ENCODE measurements at places on chromosomes 13 and 19. TPM values are rescaled to one million over a fixed set of nuclear protein-coding genes. Genes with fewer than 3 reads are reported as not detected.

GRCh38 chr19:16856091-16856490, 26.9 kb downstream of the SIN3B start:
- DNase-seq, result no peak

Gene NALCN
- not detected for total RNA-seq

DNA sequence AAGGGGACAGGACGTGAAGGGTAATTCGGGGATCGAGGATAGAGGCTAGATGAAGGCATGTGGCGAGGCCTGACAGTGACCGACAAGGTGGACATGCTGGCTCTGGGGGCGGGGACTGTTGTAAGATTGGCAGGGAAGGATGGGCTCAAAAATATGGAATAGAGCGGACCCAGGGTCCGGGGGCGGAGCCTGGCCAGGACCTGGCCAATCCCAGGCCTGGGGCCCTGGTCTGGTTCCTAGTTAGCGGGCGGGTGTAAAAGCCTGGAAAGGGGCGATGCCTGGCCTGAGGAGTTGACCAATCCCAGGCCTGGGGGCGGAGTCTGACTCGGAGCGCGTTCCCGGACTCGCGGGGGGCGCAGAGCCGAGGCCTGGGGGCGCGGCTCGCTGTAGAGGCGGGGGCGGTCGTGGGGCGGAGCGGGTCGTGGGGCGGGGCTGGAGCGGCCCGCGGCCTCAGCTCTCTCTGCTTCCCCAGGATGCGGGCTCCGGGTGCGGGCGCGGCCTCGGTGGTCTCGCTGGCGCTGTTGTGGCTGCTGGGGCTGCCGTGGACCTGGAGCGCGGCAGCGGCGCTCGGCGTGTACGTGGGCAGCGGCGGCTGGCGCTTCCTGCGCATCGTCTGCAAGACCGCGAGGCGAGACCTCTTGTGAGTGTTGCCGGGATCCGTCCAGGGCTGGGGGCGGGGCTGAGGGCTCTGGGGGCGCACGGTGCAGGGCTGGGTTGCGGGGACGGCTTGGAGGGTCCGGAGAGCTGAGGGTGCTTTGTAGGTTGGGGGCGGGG, at the start of gene SLC27A1:
Gene SLC27A1 (plus strand): TSS at position 457 of the 774 bp plus-strand sequence. CDS start 17 bp downstream, at position 474.
- peak; percentile 97 for DNase-seq

GRCh38 chr13:30569901-30570576, 47.7 kb upstream of the USPL1 start:
- DNase-seq, result no peak

GRCh38 chr19:38656171-38656981, 8.9 kb downstream of the ACTN4 start:
- DNase-seq, result no peak

DNA sequence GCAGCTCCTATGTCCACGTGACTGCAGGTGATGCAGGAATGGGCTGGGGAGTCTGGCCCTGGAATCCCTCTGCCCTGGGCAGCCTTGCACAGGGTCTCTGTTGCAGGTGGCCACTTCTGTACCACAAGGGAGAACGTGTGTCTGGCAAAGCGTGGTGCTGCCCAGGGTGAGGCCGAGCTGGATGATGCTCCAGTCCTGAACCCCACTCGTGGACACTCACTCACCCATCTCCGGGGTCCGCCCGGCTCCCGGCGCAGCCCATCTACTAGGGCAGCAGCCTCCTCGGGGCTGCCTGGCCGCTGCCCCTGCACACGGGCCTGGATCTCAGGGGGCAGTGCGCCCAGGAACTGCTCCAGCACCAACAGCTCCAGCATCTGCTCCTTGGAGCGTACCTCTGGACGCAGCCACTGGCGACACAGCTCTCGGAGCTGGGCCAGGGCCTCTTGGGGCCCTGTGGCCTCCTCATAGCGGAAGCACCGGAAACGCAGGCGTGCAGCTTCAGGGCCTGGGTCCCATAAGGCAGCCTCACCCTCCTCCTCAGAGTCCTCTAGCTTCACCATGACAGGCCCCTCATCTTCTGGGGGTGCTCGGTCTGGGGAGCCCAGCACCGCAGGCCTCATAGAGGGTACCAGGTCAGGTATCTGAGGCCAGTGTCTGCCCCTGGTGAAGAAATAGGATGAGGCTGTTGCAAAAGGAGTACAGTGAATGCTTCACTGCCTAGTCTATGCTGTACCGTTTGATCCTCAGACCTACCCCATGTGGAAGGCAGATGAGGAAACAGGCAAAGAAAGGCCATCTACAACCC, 2.2 kb downstream of the MZF1 start:
- DNase-seq, result no peak

GRCh38 chr19:19064811-19065745, 1.3 kb downstream of the SLC25A42 start:
- peak; percentile 50 for DNase-seq

DNA sequence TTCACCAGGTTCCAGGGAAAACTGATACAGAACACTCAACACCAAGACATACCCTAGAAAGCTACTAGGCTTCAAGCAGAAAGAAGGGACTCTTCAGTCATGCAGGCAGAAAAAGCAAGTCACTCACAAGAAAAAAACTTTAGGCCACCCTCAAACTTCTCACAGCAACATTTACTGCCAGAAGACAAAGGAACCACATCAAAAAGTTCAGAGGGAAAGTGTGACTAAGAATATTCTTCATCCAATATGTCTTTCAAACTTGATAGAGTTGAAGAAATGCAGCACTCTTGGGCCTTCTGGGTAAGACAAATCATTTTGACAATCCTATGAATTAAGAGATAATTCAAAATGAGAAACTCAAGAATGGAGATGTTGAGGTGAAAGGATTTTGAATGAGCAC, 7.7 kb downstream of the DZIP1 start:
- DNase-seq, result no peak

- DNase-seq, result no peak
These were observed 10.3 kb downstream of the TBCB start for GRCh38 chr19:36125557-36125956.

DNA sequence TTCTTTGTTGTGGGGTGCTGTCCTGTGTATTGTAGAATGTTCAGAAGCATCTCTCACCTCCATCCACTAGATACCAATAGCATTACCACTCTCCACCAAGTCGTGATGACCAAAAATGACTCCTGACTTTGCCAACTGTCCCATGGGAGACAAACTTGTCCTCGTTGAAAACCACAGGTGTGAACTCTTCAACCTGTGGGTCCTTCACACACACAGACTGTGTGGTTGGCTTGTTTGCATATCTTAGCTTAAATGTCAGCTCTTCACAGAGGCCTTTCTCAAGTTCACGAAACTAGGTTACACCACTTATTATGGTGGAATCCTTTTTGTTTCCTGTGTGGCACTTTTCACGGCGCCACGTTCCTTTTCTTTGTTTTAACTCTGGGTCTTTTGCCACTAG, 6.8 kb downstream of the GPC5 start:
- no peak for DNase-seq

Gene RPS16
- 3,661 TPM for total RNA-seq

GRCh38 chr13:105334211-105334610, 1201.3 kb downstream of the EFNB2 start:
- DNase-seq, result no peak

DNA sequence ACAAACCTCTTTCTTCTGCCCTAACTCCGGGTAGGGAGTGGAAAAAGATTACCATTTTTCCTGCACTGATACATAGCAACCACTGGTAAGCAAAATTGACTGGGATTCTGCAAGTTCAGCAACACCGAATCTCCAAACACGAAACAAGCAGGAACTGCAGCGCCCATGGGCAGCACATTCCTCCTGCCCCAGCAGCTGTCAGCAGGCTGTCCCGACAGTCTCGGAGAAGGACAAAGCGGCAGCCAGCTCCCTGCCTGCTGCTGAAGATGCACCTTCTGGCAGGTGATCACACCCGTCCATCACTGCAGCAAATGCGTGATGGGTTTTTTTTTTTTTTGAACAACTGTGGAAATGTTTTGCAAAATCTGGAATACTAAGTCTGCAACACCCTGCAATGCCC, 6.7 kb downstream of the TMTC4 start:
- no peak for DNase-seq

DNA sequence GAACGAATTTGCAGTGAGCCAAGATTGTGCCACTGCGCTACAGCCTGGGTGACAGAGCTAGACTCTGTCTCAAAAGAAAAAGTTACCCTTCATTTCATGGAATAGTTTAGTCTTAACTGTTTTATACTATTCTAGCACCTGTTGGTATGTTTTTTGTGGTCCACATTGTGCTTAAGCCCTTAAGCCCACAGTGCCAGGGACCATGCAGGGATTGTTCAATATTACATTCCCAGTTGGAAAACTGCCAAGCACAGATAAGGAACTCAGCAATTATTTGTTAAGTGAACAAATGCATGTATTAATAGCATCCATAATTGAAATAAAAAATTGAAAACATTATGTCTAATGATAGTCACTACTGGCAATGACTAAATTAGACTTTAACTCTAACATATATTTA, 193.5 kb downstream of the PCDH17 start:
- DNase-seq, result no peak

- DNase-seq, result no peak
These were observed 3.7 kb downstream of the KLF5 start for GRCh38 chr13:73062468-73062867.

Gene PGLYRP2
- total RNA-seq, result not detected

DNA sequence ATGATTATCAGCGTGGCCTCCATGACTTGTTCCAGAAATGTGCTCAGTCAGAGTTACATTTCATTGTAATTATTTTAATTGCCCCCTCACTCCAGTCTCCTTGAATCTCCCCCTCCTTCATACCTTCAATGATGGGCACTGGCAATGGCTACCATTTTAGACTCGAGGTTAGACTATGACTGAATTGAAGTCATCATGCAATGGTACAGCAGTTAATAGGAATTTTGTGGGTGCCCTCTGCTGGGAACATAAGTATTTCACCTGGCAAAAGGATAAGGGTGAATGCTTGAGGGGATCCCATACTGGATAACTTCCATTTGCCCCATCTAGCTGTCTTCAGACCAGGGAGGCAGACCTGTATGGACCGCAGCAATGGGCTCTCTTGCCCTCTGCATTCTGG, 32.2 kb upstream of the USP12 start:
- no peak for DNase-seq

Gene GSX1
- total RNA-seq, result not detected

DNA sequence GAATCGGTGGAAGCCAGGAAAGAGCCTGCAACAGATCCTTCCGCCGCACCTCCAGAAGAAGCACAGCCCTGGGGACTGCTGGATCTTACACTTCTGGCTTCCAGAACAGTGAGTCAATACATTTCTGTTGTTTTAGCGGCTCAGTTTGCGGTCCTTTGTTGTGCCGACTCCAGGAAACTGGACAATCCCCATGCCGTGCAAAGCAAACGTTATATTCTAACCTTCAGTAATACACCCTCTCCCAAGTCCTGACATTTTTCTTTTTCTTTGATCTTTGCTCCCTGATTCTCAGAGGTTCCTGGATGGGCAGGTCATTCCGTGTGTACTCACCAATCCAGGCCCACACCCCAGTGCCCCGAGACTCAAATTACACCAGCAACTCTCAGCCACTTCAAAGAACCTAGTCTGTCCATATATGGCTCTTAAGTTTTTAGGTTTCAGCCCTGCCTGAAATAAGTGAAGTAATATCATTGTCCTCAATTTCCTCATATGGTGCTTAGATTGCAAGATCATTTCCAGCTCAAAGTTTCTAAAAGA, 387.1 kb upstream of the SGCG start:
- no peak for DNase-seq

DNA sequence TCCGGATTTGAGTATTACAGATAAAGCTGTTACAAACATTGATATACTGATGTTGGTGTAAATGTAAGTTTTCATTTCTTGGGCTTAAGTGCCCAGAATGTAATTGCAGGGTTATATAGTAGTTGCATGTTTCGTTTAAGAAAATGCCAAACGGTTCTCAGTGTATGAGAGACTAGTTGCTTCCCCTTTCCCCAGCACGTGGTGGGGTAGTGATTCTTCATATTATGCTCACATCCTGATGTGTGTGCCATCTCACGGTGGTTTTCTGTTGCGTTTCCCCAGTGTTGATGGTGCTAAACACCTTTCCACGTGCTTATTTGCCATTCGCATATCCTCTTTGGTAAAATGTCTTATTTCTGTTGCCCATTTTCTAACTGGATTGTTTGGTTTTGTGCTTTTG, 34.7 kb upstream of the F7 start:
- no peak for DNase-seq
